ENCODE measurements at places on chromosomes 13 and 19. TPM values are rescaled to one million over a fixed set of nuclear protein-coding genes. Genes with fewer than 3 reads are reported as not detected.

Gene TEX26
- total RNA-seq, result not detected

Gene SPACA6
- total RNA-seq, result 2.6 TPM

Gene RBM42
- 103 TPM for total RNA-seq

Gene HIF3A
- total RNA-seq, result 0.49 TPM

Gene TNFSF13B
- not detected for total RNA-seq

Gene CEACAM6
- total RNA-seq, result 35.1 TPM

Gene IZUMO2
- total RNA-seq, result not detected

Gene OR7A5
- total RNA-seq, result not detected

Gene LRRC63
- total RNA-seq, result not detected

Gene FOXO1
- 7.5 TPM for total RNA-seq

Gene BEST2
- not detected for total RNA-seq

Gene TMIGD2
- not detected for total RNA-seq

Gene SYNE4
- 2.9 TPM for total RNA-seq

Gene KL
- total RNA-seq, result not detected

Gene CBLC
- total RNA-seq, result 86.0 TPM

Gene GNG8
- not detected for total RNA-seq

Gene TNFSF11
- total RNA-seq, result 0.71 TPM

Gene CCNE1
- total RNA-seq, result 15.9 TPM

Gene ZSCAN4
- not detected for total RNA-seq

Gene ATP4A
- not detected for total RNA-seq

Gene MAMSTR
- 0.88 TPM for total RNA-seq

Gene CA11
- 2.1 TPM for total RNA-seq

Gene IL11
- 6.1 TPM for total RNA-seq

Measured in airway epithelial cell (primary cell).